NCI-H524 (cell line): ENCODE measurements at places on chromosomes 12 and 14.

DNA sequence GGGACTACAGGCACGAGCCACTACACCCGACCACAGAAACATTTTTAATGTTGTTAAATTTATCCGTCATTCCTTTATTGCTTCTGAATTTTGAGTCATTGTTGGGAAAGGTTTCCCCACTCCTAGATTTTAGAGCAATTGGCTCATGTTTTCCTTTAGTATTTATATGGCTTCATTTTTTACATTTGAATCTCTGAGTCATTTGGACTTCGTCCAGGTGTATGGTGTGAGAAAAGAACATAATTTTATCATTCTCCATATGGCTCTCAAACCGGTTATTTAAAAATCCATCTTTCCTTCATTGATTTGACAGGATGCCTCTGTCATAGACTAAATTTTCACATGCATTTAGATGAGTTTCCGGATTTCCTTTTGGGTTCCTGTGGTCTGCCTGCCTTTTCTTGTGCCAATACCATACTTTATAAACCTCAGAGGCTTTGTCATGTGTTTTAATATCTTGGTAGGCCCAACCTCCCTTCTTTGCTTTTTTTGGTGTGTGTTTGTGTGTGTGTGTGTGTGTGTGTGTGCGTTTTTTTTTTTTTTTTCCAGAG is 30.9 kb downstream of the LRTM2 start:
- no peak for DNase-seq

DNA sequence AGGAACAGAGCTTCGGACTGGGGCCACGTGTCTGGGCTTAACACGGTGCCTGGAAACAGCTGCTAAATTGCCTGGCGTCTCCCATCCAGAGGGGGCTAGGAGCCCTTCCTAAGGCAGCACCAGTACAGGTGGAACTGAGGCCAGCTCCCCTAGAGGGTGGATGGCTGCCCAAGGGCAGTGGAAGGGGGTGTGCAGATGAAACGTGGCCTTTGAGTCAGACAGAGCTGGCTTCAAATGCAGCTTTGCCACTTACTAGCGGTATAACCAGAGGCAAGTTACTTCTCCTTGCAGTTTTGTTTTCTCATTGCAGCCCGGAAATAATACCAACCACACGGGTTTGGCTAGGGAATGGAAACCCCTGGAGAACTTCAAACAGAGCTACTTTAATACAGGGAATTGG is 59.3 kb upstream of the SLC24A4 start:
- DNase-seq: no peak

- peak; percentile 47 for DNase-seq
Observed at GRCh38 chr12:107127482-107128430, 34.4 kb upstream of the CRY1 start.

DNA sequence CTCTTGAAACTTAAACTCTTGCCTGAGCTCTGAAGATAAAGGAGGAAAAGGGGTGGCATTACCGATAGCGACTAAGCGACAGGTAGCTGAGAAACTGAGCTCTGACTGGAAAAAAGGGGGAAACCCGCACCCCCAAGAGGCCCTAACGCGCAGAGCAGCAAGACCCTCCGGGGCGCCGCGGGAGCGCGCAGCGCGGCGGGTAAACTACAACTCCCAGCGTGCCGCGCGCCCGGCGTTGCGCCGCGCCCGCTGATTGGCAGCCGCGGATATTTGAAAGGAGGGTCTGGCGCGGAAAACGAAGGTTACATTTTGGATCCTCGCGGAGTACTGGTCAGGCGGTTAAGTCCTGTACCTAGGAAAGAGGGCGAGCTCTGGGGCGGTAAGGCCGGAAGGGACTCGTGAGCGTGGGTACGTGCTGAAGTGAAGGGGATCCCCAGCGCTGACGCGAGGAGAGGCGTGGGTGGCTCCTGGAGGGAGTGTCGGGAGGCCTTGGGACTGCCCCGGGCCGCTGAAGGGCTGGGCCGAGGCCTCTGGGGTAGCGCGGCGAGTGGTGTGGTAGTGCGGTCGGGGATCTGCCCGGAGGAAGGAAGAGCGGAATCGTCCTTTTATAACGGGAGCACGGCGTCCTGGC is at the start of gene ESPL1:
TSS of gene ESPL1 (plus strand) at position 301 of the 631 bp plus-strand sequence. CDS start 468 bp downstream, outside the sequence.
- peak; percentile 66 for DNase-seq

- peak; percentile 17 for DNase-seq
Observed at GRCh38 chr14:52333823-52334657, 19.9 kb downstream of the PTGER2 start.
